Activated naive CD4-positive, alpha-beta T cell (primary cell): ENCODE measurements at places on chromosomes 1 and 21.

DNA sequence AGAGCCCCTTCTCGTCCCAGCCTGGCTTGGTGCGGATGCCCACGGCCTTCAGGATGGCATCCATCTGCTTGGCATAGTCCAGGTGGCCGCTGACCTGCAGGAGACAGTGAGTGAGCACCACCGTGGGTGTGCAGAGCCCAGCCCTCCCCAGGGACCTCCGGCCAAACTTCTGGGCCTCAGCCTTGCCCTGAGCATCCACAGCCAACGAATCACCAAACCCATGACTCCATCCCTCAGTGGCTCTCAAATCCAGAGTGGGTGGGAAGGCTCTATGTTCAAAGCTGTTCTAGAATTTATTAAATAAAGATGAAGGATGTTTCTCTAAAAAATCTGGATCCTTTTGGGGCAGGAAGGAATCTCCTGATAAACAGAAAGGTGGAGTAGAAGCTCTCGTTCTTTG is 18.7 kb downstream of the HTR6 start:
- DNase-seq = no peak

DNA sequence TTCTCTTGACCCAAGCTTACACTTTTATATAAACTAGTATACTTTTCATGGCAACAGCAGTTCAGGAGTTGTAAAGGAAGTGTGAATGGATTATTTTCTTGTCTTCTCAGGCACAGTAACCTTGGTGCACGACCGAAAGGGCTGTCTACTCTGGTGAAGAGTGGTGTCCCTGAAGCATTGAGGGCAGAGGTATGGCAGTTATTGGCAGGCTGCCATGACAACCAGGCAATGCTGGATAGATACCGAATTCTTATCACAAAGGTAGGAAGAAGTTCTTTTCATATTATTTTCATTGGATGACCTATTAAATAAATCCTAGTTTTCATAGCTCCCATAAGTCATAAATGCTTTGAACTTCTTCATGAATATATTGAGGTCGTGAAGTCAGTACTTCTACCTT is 53.9 kb upstream of the GPR52 start:
- DNase-seq = no peak

GRCh38 chr1:164768619-164769018 is 209.6 kb downstream of the PBX1 start:
- no peak for DNase-seq

GRCh38 chr1:72516264-72516663 is 233.9 kb upstream of the NEGR1 start:
- DNase-seq = no peak

GRCh38 chr1:163922743-163923201 is 601.0 kb downstream of the NUF2 start:
- no peak for DNase-seq

- no peak for DNase-seq
These were observed 119.5 kb downstream of the PCBP3 start for GRCh38 chr21:45763074-45763473.

GRCh38 chr1:101465941-101466340 is 229.1 kb downstream of the S1PR1 start:
- DNase-seq = no peak

- no peak for DNase-seq
These were observed 53.1 kb upstream of the WNT4 start for GRCh38 chr1:22196041-22196440.

DNA sequence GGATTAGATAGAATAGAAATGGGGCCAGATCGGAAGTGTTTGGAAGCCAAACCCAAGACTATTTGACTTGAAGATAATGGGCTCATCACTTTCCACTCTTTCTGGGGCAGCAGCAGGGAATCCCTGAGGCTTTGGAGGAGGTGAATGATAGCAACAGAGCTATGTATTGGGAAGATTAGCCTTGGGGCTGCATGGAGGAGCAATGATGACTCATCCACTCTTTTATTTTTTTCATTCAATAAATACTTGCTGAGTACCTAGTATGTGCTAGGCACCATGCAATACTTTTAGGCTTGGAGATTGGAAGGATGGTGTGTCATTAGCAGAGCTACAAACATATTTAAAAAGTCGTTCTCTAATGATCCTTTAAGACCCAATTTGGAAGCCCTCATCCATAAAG is 166.9 kb upstream of the FOXD3 start:
- no peak for DNase-seq
